ENCODE measurements at places on chromosomes 11 and 22. TPM values are rescaled to one million over a fixed set of nuclear protein-coding genes. Genes with fewer than 3 reads are reported as not detected.
A peak's percentile ranks its signal among the peaks of the same experiment; 100 is the strongest.

Gene PIK3C2A
- 23.6 TPM for total RNA-seq

Gene SAMM50
- total RNA-seq, result 43.0 TPM

Gene GRAP2
- 56.4 TPM for total RNA-seq

Gene MS4A3
- total RNA-seq, result not detected

Gene CFAP300
- total RNA-seq, result not detected

DNA sequence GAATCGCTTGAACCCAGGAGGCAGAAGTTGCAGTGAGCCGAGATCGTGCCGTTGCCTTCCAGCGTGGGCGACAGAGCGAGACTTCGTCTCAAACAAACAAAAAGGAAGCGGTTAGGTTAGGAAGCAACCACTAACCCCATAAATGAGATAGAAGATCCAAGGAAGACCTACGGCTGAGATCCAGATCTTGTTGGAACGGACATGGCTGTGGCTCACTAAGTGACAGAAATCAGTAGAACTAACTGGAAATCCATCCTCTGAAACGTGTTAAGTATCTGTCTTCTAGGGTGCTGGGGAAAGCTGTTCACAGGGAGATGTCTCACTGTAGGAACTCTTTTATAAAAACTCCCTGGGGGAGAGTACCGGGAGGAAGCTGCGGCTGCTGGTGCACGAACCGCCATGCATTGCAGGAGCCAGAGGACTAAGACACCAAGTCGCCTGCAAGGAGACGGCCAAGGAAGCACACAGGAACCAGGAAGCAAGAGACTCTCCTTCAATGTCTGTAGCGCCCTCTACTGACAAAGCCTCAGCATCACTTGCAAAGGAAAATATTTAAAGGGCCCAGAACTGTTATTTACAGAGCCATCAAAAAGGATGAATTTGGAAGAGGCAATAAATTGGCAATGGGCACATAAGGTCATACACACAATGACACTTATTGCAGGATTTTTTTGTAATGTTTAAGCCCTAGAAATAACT lies 16.9 kb upstream of the SPTY2D1 start:
- peak; percentile 49 for DNase-seq

DNA sequence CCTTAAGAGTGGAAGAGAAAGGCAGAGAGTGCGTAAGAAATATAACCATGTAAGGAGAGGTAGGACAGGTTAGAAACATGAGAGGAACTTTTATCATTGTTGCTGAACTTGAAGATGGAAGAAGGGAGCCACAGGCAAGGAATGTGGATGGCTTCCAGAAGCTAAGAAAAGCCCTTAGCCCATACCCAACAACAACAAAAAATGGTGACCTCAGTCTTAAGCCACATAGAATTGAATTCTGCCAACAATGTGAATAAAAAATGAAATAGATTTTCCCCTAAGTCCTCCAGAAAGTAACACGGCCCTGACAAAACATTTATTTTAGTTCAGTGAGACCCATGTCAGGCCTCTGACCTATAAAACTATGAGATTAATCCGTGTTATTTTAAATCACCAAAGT lies 767.3 kb downstream of the FAM181B start:
- DNase-seq, result no peak

DNA sequence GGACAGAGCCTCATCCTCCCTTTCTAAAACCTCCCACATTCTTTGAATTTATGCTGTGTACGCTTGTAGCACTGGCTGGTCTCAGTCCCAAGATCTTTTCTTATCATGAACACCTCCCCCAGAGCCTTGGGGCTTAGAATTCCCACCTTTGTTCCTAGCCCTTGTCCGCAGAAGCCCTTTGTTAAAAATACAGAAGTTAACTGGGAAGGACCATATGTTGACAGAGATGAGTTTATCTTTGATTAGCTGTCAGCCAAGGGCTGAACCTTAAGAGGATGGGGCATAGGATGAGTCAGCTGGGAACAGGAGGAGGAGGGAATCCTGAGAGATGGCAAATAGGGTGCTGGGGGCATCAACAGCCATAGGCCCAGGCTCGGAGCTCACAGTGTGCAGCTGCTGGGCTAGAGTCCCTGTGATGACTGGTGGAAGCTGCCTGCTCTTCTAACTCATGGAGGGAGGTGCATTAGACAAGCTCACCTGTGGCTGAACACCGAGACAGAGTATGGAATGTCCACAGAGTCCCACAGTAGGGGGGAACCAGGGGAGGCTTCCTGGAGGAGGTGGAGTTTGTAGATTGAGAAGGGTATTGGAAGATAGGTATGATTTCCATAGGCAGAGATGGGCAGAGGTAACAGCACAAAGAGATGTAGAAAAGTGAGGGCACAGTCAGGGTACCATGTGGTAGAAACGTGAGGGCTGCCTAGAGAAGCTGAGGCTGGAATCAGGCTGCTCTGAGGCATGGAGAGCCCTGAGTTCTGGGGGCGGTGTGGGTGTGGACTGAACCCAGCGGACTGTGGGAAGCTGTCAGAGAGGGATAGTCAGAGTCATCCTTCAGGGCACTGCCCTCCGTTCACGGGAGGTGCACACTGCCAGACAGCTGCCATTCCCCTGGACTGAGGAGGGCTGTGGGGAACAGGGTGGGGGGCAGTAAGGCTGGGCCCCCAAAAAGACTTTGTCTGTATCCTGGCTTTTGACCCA lies 9.9 kb downstream of the MICAL2 start:
- DNase-seq, result no peak

DNA sequence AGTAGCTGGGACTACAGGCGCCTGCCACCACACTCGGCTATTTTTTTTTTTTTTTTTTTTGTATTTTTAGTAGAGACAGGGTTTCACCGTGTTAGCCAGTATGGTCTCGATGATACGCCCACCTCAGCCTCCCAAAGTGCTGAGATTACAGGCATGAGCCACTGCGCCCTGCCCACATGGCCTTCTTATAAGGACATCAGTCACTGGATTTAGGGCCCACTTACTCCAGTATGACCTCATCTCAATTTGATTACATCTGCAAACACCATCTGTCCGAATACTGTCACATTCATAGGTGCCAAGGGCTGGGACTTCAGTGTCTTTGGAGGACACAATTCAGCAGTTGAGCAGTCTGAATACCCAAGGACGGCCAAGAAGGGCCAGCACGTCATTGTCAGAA lies 8.2 kb upstream of the PRR5 start:
- DNase-seq, result no peak

DNA sequence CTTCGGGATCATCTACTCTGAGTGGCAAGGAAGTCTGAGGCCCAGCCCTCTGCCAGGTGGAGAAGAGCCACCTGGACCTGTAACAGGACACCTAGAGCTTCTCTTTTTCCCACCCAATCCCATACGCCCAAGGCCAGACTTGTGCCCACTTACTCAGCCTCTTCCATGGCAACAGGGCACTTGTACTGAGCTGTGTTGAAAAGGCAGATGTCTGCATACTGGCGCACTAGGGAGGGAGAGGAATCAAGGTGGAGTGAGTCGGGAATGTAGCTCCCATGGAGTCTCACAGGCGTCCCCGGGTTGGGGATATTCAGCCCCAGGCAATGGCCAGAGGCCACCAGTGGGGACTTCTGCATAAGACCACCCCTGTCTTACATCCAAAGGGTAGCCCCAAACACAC lies 36.1 kb downstream of the TPBGL start:
- no peak for DNase-seq

DNA sequence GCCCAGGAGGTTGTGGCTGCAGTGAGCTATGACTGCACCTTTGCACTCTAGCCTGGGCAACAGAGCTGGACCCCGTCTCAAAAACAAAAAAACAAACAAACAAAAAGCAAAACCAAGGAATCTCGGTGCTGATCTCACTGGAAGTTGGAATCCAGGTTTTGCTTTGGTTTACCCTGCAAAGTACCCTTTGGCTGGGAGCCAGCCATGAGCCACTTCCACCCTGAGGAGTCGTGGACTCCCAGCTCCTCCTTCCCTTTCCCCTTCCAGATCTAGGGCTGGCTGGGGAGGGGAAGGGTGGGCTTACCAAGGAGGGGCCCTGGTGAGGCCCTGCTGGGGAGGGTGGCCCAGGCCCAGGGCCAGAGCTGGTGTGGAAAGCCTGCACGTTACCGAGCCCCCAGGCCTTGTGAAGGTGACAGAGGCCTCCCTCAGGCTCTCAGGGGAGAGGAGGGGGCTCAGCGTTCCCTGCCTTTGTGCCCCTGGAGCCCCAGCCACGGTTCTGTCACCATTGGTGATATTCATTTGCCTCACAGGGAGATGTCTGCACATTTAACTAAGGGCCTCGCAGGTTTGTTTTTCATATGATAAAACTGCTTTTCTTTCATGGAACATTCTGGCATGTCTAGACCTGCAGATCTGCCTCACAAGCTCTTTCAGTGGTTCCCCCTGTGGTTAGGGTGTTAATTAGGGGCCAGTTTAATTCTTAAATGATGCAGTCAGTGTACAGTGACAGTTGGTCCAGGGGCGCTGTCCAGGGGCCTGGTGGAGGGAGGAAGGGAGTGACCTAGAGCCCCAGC lies 29.0 kb downstream of the FBLN1 start:
- DNase-seq, result no peak
